ENCODE measurements at places on chromosomes 6 and 20.

DNA sequence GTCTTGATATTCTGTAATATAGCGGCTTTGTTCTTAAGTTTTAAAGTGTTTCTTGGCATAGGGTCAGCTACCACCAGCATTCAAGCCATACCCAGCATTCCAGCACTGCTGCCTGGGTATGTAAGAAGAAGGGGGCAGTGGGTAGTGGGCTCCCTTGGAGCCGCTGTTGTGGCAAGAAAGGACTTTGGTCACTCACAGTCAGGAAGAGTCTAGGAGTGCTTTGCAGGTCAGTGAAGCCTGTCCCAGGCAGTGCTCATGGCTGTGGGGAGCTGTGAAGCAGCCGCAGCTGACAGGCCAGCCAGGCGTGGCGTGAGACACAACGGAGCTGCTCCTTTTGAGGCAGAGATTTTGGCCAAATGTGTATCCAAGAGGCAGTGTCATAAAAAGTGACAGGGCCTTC, 512.0 kb downstream of the CDKAL1 start:
- DNase-seq = no peak

GRCh38 chr6:153942361-153942760, 96.7 kb upstream of the OPRM1 start:
- no peak for DNase-seq

- peak; percentile 50 for DNase-seq
Measured at GRCh38 chr6:27651371-27651732, 178.4 kb upstream of the ZNF184 start.

DNA sequence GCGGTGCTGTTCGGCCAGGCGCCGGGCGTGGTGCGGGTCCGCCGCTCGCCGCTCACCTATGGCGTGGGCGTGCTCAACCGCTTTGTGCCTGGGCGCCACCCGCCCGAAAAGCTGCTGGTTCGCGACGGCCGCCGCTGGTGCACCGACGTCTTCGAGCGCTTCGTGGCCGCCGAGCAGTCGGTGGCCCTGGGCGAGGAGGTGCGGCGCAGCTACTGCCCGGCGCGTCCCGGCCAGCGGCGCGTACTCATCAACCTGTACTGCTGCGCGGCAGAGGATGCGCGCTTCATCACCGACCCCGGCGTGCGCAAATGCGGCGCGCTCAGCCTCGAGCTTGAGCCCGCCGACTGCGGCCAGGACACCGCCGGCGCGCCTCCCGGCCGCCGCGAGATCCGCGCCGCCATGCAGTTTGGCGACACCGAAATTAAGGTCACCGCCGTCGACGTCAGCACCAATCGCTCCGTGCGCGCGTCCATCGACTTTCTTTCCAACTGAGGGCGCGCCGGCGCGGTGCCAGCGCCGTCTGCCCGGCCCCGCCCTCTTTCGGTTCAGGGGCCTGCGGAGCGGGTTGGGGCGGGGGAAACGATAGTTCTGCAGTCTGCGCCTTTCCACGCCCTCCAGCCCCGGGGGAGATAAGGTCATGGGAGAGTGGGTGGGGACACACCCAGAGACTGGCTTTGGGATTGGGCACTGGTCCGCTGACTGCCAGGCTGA, 15.7 kb downstream of the ADISSP start:
- no peak for DNase-seq

DNA sequence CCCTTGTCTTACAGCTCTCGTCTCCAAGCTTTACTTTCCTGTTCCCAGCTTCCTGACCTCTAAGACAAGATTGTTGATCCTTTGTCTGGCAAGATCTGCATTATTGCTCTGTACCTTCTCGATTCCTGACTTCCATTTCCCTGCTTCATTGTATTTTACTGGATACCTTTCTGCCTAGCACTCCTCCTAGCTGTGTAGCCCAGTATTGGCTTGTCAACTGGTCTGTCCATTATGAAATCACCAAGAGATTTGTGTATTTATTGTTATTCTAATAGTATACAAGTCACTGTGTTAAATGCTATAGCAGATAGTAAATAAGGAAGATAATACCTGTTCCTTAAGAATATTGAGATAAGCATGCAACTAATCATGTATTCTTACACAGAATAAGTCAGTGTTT, 305.4 kb downstream of the CDKAL1 start:
- DNase-seq = no peak

GRCh38 chr6:68144667-68145066, 490.4 kb upstream of the ADGRB3 start:
- no peak for DNase-seq

- DNase-seq = no peak
Measured at GRCh38 chr6:87902383-87902782, 145.3 kb upstream of the SPACA1 start.

DNA sequence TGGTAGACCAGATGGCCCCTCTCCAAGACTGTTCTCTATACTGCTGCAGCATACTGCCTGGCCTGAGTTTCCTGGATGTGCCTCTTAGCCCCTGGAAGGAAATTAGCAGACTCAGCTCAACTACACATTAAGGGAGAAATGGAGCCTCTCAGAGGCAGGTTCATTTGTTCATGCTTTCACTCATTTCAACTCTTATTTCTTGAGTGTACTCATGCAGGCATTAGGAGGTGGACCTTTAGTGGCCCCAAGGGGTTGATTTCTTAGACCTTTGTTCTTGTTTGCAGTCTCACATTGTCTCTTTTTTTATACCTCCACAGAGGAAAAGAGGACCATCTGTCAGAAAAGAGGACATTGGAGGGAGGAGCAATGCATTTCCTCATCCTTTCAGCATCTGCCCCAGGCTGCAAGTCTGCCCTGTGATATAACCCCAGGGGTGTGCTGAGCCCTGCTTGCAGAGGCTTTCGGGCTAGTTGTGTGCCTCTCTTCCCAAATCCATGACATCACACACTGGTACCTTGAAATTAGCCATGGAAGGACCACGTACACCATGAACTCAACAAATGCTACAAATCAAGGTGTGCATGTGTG, 456.2 kb downstream of the CD83 start:
- DNase-seq = no peak

DNA sequence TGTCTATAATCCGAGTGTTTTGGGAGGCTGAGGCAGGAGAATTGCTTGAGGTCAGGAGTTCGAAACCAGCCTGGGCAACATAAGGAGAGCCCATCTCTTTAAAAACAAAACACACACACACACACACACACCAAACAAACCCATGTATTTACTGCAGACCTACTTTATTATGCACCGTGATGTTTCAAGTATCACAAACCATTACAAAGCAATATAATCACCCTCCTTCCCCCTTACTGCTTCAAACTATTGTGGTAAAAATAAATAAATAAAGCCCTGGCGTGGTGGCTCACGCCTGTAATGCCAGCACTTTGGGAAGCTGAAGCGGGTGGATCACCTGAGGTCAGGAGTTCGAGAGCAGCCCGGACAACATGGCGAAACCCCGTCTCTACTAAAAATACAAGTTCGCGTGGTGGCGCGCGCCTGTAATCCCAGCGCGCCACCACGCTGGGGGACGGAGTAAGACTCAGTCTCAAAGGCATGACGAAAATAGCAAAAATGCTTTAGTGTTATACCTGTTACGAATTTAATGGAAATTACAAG, 1.5 kb downstream of the TBCC start:
- DNase-seq = no peak

- no peak for DNase-seq
Measured at GRCh38 chr20:40393197-40394079, 295.6 kb downstream of the MAFB start.

DNA sequence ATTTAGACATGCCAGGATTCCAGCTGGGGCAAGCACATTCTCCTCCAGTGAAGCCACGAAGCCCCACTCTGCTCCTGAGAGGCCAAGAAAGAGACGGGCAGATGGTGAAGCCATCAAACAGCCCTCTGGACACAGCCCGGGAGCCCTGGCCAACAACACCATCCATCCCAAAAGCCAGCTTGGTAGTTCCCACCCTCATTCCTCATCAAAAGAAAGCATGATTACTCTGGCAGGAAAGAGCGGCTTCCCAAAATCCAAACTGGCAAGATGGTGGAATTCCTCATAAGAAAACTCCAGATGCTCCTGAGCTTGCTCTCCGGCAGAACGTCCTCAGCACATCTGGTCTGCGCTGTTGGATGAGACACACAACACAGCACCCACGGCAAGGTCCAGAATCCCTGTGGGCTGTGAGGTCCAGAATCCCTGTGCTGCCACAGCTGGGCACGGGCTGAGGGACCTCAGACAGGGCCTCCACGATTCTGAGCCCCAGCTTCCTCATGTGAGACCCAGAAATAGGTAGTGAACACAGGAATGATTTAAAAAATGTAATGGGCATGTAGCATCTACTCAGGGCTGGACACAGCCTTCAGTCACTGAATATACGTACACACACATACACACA, 52.6 kb downstream of the THBS2 start:
- no peak for DNase-seq

All from iris pigment epithelial cell (primary cell).